ENCODE measurements at places on chromosomes 5 and 9.
A peak's percentile ranks its signal among the peaks of the same experiment; 100 is the strongest.

DNA sequence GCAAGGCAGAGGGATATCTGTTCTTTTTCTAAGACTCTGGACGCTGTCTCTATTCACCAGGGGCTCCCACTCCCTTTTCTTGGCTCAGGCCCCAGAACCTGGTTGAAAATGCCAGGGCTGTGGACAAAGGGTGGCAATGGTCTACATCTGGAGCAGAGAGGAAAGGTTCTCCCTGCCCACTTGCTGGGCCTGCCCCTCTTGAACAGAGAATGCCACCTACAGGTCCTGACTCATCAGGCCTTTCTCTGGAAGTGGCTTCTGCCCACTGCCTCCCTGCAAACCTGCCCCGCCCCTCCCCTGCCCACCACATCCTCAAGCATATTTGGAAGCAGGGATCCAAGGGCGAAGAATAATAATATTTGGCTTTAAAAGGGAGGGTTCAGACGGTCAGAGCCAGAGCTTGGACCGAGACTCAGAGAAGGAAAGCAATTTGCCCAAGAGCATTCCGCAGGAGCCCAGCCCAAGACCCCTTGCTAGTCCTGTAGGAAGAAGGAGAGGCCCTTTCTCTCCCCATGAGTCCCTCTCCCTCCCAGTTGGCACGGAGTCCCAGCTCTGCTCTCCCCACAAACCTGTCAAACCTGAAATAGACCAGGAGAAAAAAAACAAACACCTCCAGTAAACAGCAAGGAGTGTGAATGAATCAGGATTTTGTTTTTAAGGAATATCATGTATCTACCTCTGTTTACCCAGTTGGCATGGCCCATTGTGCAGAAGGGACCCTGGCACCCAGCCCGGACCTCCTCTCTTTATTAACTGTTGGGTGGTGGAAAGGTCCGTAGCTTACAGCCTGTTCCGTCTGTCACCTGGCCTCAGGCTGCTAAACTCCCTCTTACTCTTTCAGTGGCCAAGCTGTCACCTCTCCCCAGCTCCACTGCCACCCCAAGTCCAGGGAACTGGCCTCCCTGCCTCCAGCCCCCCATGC lies 37.7 kb upstream of the STXBP1 start:
- DNase-seq = no peak

- DNase-seq = no peak
Measured at GRCh38 chr5:175902026-175902425, 30.6 kb downstream of the CPLX2 start.

DNA sequence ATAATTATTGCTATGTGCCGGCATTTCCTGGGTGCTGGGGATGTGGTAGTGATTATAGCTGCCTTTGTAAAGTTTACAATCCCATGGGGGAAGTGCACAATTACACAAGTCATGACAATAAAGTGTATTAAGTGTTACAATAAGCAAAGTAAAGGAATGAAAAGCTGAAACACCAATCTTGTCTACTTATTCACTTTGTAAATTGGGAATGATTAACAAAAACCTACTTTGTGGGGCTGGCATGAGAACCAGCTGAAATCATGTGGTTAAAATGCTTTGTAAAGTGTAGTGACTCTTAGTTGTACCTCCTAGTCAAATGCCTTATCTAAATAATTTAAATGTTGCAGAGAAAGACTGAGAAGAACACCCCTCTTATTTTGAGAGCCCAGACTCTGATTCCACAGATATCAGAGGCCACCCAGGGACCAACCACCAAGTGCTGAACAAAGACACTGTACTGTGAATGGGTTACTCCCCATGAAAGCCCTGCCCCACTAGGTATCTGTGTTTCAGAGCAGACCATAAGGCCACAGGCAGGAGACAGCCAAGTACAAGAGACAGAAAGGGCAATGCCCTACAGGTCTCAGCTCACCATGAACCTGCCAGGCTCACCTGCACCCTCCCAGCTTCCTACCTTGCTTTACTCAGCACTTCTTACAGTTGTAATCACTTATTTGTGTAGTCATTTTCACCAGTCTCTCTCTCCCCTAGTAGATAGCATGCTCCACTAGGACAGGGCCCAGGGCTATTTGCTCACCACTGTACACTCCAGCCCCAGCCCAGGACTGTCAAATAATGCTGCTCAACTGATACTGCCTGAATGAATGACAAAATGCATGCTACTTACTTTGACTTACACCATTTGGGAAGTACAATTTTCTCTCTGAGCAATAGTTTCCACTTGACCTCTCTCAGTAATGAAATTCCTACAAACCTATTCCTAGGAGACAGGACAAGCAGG lies 101.6 kb upstream of the APC start:
- DNase-seq = no peak

DNA sequence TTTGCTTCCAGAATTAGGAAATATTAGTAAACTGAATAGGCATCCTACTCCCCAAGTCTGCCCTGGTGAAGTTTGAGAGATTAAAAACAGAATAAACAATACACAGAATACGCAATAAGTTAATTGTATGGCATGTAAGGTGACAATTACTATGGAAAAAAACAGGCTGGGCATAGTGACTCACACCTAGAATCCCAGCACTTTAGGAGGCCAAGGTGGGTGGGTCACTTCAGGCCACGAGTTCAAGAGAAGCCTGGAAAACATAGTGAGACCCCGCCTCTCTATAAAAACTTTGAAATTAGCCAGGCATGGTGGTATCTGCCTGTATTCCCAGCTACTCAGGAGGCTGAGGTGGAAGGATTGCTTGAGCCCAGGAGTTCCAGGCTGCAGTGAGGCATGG lies 64.2 kb upstream of the SUSD1 start:
- no peak for DNase-seq

GRCh38 chr9:76756941-76757673 lies 7.1 kb upstream of the PCA3 start:
- DNase-seq = no peak

- DNase-seq = no peak
Measured at GRCh38 chr5:25295067-25295466, 650.3 kb upstream of the CDH10 start.

- no peak for DNase-seq
Measured at GRCh38 chr9:73548201-73548600, 396.5 kb downstream of the ANXA1 start.

DNA sequence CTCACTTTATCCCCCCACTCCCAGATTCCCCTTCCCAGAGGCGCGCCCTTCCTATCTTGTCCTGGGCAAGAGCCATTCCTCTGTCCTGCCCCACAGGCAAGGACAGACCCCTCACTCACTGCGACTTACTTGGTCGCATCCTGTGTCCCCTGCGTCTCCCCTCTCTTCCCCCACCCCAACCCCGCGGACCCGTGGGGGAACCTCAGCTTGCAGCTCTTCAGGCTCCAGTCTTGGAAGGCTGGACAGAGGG lies 542 bp downstream of the GGTA1 start:
- DNase-seq = no peak

GRCh38 chr9:3777137-3777536 lies 251.3 kb upstream of the RFX3 start:
- no peak for DNase-seq

GRCh38 chr9:75198436-75198835 lies 110.1 kb downstream of the OSTF1 start:
- DNase-seq = no peak

GRCh38 chr9:69549310-69550202 lies 122.6 kb downstream of the APBA1 start:
- peak; percentile 50 for DNase-seq

DNA sequence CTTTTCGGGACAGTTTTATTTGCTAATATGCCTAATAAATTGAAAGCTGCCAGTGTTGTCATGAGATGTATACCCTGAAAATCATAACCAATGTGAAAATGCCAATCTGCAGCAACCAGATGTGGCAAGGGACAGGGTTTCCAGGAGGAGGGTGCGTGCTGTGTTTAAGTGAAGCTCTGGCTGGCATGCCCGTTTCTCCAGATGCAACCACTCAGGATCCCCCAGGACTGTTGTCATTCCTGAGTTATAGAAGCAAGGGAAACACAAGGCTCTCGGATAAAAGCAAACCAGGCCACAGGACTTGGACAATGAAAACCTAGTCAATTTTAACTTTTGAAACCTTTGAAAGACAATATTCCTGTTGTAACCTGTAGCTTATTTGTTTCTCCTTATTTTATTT lies 360.2 kb downstream of the SLIT3 start:
- no peak for DNase-seq

- peak; percentile 87 for DNase-seq
Measured at GRCh38 chr5:160467555-160468362, 46.1 kb downstream of the PTTG1 start.

DNA sequence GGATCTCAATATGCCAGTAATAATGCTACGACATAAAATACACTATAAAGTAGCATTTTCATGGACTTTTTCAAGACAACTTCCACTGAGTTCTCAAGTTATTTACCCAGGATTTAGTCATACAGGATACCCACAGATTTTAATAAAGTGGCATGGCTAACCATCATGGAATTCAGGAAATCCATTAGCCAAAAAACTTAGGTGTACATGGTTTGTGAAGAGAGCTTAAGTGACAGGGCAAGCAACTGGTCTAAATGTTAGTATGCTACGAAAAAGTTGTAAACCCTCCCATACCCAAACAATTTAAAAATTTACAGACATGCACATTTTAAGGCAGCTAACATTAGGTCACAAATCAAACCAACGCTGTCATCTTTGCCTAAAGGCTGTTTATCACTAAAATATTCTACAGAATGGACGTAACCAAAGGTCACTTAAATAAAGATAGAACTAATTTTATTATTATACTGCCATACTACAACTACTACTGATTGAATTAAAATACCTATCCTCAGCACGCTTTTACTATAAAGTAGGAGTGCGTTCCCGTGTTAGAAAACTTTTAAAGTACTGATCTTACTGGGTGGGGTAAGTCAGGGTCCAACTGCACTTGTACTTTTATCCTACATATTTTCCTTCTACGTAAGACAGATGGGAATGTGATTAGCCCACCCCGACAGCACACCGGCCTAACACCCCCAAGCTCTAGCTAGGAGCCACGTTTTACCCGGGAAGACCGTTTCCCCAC lies 1.1 kb downstream of the UBTD2 start:
- no peak for DNase-seq

DNA sequence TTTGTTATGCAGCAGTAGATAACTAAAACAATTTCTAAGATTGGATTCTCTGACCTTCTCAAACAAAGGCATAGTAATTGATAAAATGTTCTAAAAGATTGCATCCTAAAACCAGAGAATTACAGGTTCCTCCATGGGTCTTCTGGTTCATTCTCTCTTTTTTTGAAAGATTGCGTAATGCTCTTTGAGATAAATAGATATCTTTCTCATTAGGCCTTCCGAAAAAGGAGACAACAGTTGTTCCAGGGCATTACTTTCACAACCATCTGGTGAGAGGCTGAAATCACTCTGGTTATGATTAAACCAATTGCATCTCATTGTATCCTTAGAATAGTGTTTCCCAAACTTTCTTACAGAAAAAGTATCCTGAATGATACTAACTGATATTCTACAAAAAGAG lies 174.7 kb upstream of the NREP start:
- no peak for DNase-seq

DNA sequence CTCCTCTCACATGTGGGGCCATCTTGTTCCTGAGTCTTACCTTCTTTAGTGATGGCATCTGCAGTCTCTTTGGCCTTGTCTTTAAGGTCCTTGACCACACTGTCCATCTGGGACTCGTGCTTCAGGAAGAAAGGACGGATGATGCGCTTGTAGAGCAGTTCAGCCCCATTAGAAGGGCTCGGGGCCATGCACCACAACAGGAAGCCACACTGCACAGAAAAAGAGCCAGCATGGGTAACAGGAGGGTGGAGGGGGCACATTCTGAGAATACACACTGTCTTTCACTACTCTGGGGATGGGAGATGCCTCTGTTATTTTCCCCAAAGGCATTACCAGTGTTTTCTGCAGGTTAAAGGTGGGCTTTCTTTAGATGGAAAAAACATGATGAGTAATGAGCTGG lies 25.9 kb downstream of the SRP19 start:
- peak; percentile 34 for DNase-seq

DNA sequence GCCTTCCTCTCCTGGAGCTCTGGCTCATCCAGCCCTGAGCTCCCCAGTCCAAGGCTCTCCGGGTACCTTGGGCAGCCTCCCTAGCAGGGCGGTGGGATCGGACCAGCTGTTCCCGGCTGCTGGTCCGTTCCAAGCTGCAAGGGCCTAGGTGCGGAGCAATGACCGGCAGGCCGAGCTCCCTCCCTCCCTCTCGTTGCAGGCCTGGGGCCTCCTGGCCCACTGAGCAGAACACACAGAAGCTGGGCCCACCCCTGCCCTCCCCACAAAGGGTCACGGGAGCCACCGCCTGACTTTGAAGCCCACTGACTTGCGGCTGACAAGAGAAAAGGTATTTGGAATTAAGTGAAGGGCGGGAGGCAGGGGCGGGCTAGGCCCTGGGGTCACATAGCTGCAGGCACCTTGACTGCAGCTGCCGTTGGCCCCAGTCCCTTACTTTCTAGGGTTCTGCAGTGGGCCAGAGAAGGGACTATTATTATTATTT lies 104.7 kb upstream of the IER5L start:
- DNase-seq = no peak

- no peak for DNase-seq
Measured at GRCh38 chr5:118736396-118736795, 252.0 kb downstream of the DTWD2 start.

DNA sequence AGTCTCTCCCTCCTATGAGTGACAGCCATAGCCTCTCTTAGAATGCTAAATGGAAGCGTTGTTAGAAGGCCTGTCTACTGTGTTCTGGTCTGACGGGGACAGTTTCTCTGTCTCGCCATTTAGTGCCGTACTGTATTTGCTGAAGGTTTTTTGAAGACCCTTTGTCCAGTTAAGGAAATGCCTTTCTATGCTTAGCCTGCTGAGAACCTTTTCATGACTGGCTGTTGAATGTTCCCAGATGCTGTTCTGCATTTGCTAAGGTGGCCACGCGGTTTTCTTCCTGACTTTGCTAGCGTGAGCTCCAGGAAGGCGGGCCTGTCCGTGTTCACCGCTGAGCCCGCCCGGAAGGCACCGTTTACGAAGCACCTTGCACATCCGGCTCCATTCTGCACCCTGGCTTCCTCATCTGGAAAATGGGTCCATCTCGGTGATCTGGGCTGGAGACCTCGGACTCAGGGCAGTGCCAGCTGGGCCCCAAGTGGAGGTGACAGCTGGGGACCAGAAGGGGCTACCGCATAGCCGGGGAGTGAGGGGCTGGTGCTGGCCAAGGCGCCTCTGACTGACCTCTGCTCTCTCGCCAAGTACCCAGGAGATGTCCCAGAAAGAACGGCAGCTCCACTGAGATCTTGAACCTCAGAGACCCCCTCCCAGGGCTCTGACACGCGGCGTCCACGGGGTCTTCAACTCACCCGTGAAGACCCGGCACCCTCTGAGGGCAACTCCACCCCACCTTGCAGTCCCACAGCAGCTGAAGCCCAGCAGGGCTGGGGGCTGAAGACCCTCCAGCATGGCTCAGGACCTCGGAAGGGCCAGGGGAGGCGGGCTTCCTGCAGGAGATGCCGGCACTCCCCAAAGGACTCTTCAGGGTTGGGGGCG lies 52.5 kb upstream of the NKD2 start:
- no peak for DNase-seq

- DNase-seq = no peak
Measured at GRCh38 chr5:172546196-172546595, 91.9 kb upstream of the SH3PXD2B start.

- no peak for DNase-seq
Measured at GRCh38 chr5:119864286-119864685, 234.9 kb downstream of the FAM170A start.

Measured in CD4-positive, alpha-beta T cell treated with Interleukin-4 for 4 hours (primary cell).